Smooth muscle cell of the umbilical artery (primary cell): ENCODE measurements at places on chromosomes 1 and 21. TPM values are rescaled to one million over a fixed set of nuclear protein-coding genes. Genes with fewer than 3 reads are reported as not detected.

URB1 gene
- total RNA-seq = 12.5 and 43.5 TPM in 2 replicates

TTC39A gene
- total RNA-seq = 0.30 and 0.51 TPM in 2 replicates

SUSD4 gene
- under 0.01 and 0.09 TPM in 2 replicates for total RNA-seq

SLC16A4 gene
- 5.9 and 10.4 TPM in 2 replicates for total RNA-seq

FMO5 gene
- total RNA-seq = 0.32 and 1.5 TPM in 2 replicates

MYOC gene
- total RNA-seq = not detected in 2 replicates

VSIG8 gene
- 0.23 TPM in 1 of 2 replicates, not detected in the other for total RNA-seq

ANGPTL3 gene
- under 0.01 TPM in 1 of 2 replicates, not detected in the other for total RNA-seq

CLDN17 gene
- total RNA-seq = not detected in 2 replicates

HMCN1 gene
- total RNA-seq = 41.3 and 81.7 TPM in 2 replicates

FCRLA gene
- total RNA-seq = 0.59 and 0.83 TPM in 2 replicates

KCNE2 gene
- total RNA-seq = not detected in 2 replicates

TSPAN1 gene
- total RNA-seq = 0.30 TPM in 1 of 2 replicates, not detected in the other

FCGR3A gene
- total RNA-seq = not detected in 2 replicates

PGLYRP4 gene
- total RNA-seq = not detected in 2 replicates

PADI2 gene
- total RNA-seq = 0.18 TPM in 1 of 2 replicates, not detected in the other

CD53 gene
- not detected in 2 replicates for total RNA-seq

PDE4B gene
- total RNA-seq = 7.6 and 15.1 TPM in 2 replicates

RGSL1 gene
- not detected in 2 replicates for total RNA-seq

SNRPE gene
- total RNA-seq = 40.1 and 93.6 TPM in 2 replicates
